ENCODE measurements at places on chromosomes 7 and 10.

DNA sequence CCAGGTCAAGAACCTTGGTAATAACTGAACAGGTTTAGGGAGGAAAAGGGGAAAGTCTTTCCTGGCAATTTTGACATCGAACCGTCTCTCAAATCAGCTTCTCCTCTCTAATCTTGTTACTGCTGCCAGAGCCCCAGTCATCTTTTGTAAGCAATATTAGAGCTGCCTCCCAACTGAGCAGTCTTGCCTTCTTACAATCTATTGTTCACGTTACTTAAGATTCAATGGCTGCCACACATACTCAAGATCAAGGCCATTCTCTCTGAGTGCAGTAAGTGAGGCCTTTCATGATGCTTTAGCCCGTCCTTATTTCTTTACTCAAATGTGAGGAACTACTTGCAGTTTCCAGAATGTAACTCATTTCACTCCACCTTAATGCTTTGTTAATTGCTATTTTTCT, 12.4 kb downstream of the NET1 start:
- no peak for DNase-seq

DNA sequence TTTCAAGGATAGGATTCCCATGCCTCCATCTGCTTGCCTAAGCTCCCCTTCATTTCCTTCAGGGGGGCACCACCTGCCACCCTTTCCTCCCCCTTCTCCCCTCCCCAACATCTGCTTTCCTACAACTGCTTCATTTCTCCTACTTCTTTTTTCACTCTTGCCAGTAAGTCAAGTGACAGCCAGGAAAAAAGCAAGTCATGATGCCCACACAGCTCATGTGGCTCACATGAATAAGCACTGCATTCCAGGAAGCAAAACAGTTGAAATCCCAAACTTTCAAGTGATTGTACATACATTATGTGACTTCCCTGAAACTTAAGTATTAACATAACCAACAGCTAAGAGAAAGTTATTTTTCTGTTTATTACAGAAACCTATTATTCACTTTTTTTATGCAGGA, 78.6 kb downstream of the TNS3 start:
- DNase-seq, result no peak

GRCh38 chr10:114708717-114709335, 50.8 kb upstream of the ABLIM1 start:
- DNase-seq, result no peak

DNA sequence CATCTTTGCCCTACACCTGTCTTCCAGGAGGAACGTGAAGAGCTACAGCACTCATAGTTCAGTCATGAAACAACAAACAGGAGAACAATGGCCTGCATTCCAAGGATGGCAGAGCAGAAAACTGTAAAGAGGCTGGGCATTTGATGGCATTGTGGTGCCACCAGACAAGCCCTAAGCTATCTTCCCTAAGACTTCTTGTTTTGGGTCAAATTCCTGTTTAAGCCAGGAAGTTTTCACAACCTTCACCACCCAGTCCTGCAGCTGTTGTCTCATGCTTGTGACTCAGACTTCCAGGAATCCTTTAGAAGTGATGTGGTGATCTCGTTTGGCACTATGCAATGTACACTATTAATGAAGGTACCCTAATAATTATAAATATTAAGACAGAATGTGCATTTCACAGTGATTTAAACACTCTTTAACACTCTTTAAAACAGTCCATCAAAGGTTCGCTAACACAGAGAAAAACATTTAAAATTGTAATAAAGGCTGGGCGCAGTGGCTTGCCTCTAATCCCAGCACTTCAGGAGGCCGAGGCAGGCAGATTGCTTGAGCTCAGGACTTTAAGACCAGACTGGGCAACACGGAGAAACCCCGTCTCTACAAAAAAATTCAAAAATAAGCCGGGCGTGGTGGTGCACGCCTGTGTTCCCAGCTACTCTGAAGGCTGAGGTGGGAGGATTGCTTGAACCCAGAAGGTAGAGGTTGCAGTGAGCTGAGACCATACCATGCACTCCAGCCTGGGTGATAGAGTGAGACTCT, 2.7 kb upstream of the HERPUD2 start:
- no peak for DNase-seq

- DNase-seq, result no peak
These were observed 27.5 kb downstream of the LMBR1 start for GRCh38 chr7:156865493-156865892.

DNA sequence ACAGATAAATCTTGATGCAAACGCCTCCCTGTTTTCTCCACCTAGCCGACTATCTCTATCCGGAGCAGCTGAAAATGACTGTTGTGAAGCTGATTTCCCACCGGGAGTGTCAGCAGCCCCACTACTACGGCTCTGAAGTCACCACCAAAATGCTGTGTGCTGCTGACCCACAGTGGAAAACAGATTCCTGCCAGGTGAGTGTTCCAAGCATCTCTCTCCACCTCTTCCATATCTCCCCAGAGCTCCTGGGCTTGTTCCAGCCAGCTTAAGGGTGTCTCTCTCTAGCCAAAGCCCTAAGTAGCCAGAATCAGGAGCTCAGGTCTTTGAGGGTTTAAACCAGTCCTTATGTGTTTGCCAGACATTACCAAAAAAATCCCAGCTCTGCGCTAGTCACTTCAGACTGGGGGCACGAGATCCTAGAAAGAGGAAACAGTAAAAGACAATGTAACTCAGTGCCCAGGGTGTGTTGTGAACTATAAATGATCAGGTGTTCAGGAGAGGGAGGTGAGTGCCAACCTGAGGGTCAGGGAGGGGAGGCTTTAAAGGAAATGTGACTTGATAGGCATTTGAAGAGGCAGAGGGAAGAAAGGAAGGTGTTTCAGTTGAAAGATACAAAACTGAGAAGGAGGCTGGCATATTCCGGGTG, 4.4 kb downstream of the PLAU start:
- DNase-seq, result no peak

- DNase-seq, result no peak
These were observed 496.8 kb downstream of the GPAM start for GRCh38 chr10:111686796-111687195.

- DNase-seq, result peak; percentile 65
These were observed 82.1 kb upstream of the PDGFA start for GRCh38 chr7:601595-602340.

DNA sequence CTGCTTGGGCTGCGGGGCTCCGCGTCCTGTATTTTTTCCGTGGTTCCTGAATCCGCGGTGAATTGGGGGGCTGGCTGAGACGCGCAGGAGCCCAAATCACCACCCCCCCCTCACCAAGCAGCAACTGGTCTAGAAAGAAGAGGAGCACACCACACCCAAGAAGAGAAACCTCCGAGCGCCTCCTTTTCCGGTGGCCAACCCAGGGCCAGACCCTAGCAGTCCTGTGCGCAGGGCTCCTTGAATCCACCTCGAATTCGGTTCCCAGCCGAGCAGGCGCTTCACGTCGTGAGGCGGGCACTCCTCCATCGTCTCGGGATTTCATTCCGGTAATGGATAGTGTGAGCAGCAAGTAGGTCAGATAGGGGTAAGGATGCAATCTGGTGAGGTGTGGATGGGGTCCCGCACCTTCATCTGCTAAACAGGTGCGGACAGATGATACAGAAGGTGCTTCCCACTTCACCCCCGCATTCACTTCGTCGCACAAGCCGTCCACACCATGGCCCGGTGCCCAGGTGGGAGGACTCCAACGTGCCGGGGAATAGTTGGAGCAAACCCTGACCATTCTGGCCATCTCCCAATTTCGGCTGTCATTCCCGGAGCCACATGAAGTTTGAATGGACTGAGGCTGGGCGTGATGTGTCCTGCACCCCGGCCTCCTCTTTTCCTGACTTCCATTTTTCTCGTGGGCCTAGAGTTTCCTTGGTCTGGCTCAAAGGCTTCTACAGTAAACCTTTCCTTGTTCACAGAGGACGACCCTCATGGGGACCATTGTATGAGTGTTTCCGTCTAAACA, 19.8 kb upstream of the ZNF273 start:
- DNase-seq, result no peak

- no peak for DNase-seq
These were observed at the start of gene LOXL4 for GRCh38 chr10:98267894-98268693. Gene LOXL4, minus strand, starts transcription at chr10:98268194. Its CDS starts 5,175 bp downstream, at chr10:98263019.

DNA sequence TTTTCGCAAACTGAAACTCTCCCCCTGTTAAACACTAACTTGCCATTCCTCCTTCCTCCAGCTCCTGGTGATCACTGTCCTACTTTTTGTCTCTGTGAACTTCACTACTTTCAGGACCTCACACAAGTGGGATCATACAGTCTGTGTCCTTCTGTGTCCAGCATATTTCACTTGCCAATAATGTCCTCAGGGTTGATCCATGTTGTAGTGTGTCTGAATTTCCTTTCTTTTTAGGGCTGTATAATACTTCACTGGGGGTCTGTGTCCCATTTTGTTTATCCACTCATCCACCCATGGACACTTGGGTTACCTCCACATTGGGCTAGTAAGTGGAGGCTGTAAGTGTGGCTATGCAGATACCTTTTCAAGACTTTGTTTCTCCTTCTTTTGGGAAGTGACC, 42.7 kb upstream of the GJD4 start:
- DNase-seq, result no peak

GRCh38 chr10:95289921-95290421, 832 bp downstream of the PDLIM1 start:
- DNase-seq, result no peak

GRCh38 chr7:71775648-71776047, 636.5 kb downstream of the CALN1 start:
- no peak for DNase-seq

DNA sequence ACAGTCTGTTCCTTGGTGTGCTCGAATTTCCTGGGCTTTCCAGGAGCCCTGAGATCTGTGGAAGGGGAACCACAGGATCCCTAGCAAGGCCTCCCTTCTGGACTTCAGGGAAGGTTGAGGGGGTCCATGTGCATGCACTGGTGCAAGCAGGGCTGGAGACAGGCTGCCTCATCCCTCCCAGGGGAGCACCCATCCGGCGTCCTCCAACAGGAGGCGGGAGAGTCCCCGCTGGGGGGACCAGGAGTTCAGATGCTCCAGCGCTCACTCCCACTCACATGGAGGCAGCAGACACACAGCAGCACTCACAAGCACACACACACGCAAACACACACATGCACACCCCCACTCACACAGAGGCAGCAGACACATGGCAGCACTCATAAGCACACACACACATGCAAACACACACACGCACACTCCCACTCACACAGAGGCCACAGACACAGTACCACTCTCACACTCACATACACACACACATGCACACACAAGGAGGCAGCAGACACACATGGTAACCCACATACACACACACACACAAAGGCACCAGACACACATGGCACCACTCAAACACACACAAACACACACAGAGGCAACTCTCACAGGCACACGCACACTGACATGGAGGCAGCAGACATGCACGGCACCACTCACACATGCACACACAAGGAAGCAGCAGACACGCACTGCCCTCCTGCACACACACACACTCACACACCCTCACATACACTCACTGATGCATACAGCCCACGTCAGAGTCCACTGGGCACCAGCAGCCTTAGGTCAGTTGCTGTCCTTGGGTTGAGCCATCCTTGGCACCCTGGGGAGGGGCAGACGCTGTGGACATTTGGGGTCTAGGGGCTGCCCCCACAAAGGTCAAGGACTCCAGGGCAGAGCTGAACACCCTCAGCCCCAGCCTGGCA, 247.0 kb upstream of the PPP2R2D start:
- DNase-seq, result no peak

DNA sequence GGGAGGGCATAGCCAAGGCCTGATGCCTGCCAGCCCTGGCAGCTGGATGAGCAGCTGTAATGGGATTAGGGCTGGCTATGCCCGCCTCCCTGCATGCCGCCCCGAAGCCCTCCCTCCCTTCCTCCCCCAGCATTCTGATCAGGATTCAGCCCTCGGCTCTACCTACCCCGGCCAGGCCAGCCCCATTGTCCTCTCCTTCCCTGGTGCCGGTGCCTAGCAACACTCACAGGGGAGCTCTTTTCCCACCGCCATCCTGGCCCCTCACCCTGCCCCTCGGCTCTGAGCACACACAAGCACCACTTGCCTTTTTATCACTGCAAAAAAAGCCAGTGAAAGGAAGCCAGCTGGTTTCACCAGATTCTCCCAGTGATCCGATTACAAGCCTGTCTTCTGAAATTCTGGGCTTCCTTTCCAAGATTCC, 9.0 kb upstream of the ADCYAP1R1 start:
- DNase-seq, result no peak

- DNase-seq, result no peak
These were observed 219.5 kb upstream of the POT1 start for GRCh38 chr7:125149151-125149550.
